ENCODE measurements at places on chromosomes 1 and 21.

- no peak for DNase-seq
These were observed 22.7 kb downstream of the PKNOX1 start for GRCh38 chr21:42997053-42997452.

DNA sequence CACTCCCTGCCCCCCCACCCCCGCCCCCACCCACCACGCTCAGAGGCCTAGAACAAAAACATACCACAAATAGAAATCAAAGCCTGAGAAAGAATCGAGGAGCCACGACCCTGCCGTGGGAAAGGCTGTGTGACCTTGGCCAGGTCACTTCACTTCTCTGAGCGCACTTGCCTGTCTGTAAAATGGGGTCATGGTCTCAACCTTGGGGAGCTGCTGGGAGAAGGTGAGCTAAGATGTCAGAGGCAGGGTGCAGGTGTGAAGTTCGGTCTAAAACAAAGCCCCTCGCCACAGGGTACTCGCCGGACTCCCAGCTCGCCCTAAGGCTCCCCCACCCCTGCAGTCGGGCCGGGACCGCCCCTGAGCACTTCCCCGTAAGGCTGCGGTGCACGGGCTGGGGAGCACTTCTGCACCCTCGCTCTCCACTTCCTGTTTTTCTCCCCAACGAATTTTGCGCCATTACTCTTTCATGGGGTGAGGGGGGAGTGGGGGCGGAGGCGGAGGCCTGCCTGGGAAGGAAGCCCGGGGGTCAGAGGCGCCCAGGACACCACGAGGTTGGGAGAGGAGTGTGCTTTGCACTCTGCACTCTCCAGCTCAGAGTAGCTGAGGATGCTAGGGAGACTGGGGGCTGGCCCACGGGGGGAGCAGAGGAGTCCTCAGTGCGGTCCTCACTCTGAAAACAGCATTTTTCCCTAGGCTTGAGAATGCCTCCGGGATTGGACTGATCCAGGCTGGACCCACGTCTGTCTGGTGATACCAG lies 21.9 kb upstream of the PIK3CD start:
- DNase-seq: peak; percentile 95

GRCh38 chr1:207813946-207814345 lies 62.1 kb downstream of the CD46 start:
- DNase-seq: no peak

DNA sequence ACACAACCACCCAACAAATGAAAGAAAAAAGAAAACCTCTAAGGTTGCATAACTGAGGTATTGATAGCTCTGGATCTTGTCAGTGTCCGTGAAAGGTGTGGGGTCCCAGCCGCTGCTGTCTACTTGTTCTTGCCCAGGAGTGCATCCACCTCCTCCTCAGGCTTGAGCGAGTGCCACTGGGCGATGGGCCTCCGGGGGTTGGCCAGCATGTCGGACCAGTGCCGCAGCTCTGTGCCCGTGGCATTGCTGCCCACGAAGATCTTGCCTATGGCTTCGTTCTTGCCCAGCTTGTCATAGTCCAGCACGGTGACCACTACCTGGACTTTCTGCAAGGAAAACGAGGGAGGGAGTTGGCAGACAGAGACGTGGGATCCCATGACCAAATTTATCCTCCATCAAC lies 113.6 kb downstream of the SYT2 start:
- no peak for DNase-seq

GRCh38 chr1:173239058-173239457 lies 31.9 kb upstream of the TNFSF4 start:
- DNase-seq: no peak

DNA sequence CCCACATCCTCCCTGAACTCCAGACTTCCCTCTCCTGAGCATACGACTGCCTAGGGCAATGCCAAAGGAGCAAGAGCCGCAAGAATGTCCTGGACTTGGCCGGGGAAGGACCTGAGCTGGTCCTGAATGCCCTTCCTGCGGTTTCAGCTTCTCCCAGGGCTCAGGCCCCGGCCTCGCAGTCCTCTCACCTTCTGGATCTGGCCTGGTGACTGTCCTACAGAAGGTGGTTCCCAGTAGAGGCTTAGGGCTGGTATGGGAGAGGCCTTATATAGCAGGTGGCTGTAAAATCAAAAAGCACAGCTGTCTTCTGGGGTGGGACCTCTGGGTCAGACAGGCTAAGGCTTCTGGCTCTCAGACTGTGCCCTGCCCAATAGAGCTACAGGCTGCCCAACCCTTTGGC lies at the start of gene LYPD8:
LYPD8 (minus strand) TSS at position 243 of the 400 bp plus-strand sequence. CDS start 4,678 bp downstream, outside the sequence.
- no peak for DNase-seq

DNA sequence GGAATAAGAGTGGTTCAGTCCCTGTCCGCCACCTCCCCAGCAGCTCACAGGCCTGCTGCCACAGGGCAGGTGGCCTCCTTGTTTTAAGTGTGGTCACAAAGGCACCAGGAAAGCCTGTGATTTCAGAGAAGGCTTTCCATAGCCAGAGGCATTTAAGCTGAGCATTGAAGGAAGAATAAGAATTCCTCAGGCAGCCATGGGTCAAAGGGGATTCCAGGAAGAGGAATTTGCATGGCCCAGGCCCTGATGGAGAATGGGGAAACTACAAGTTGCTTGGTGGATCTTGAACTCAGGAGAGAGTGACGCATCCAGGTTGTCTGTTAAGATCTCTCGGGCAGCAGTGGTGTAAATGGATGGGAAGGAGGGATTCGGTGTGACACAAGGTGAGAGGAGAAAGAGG lies 66.7 kb downstream of the KLHDC7A start:
- no peak for DNase-seq

DNA sequence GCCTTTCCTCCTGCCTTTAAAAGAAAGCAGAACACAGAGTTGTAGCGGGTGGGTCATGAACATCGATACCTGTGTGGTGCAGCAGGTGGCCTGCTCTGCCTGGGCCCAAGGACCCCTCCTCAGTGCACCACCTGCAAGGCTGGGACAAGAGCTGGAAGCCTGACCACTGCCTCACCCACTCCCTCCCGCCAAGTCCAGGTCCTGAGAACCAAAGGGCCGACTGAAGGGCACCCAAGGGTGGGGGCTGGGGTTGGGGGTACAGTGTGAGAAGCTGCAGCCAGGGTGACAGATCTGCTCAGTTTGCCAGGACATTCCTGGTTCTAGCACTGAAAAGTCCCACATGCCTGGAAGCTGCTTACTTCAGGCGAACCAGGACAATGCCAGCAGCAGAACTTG lies 36.1 kb downstream of the NTPCR start:
- DNase-seq: no peak

DNA sequence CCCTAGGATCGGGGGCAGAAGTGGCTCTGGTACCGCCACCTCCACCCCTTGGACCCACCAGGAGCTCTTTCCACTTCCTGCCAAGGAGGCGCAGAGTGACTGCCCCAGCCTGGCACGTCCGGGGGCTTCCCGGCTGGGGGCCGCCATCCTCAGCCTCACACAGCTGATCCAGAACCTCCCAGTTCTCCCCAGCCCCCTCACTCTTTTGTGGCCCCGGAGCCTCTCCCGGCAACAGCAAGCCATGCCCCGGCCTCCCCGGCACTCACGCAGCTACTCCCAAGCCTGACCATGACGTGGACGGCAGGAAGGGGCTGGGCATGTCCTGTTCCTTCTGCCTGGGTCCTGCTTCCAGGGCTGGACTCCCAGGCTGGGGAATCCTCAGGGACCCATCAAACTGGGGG lies 17.1 kb downstream of the TP73 start:
- no peak for DNase-seq

- DNase-seq: peak; percentile 74
These were observed 68.5 kb downstream of the RGS2 start for GRCh38 chr1:192877283-192877886.

DNA sequence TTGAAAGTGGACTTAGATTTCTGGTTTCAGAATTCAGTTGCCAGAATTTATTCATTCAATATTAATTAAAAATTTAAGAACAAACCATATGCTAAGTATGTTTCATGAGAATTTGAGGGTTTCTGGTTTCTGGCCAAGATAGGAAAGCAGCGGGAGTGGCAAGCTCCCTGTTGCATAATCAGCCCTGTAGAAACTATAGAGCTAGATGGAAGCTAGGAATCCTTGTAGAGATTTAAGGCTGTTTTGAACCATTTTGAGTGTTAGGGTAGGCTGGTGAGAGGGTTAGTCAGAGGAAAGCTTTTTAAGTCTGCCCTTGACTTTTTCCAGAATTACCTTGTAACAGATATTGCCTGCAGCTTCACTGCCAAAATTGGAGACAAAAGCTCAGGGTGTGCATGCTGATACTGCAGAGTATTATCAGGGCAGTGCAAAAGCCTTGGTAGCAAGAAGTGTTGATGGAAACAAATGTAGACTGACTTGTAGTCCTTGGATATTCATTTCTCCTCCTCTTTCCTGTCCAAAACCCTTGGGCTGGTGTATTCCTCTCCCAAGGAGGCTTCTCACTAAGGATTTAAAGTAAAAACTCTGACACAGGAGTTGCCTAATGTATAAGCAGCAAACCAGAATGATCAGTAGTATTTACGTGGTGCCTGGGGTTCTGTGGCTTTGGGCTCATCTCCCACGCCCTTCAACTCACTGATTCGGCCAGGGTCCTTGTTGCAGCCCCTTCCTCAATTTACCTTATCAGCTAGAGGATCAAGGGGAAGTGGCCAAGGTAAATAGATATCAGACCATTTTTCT lies 12.6 kb upstream of the GIPC2 start:
- no peak for DNase-seq

DNA sequence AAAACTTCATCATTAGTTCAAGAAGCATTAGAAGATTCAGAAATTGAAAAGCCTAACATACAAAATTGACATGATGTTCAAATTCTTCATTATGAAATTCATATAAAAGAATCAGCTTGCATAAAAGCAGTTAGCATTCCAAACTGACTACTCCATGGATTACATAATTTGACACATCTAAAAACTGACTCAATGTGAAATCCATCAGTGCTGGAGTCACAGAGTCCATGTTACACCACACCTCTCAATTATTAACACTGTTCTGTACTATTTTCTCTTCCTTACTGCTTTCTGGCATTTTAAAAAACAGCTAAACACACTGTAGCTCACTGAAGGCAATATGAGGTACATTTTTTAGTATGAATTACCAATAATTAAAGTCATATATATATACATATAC lies 28.0 kb downstream of the ARHGAP29 start:
- no peak for DNase-seq

DNA sequence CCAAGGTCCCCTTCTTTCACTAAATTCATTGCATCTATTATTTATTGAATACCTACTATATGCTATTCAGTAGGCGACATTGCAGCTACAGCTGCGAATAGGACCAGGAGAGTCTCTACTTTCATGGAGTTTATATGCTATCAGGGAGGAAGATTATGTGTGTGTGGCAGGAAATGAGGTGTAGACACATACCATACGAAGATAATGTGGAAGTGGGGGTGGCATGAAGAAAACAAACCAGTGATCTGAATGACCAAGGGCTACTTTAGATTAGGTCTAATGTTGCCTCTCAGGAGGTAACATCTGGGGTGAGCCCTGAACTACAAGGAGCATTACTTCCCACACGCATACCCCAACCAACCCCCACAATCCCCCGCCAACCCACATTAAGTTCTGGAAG lies 1.0 kb upstream of the PPIH start:
- DNase-seq: no peak

DNA sequence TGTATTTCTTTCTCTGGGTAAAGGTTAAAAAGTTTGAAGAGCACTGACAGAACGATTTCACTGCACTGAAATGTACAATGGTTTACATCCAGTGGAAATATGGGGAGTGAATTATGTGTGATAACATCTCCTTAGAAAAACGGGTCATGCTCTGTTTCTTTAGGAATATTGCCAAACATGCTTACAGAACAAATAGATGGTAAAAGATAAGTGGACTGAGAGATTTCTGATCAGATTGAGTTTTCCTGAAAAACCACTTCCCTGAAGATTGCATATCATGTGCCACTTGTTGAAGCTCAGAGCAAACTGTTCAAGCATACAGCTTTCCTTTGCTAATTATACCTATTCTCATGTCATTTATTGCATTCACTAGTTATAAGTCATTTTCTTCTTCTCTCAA lies 29.9 kb upstream of the DISP1 start:
- no peak for DNase-seq

DNA sequence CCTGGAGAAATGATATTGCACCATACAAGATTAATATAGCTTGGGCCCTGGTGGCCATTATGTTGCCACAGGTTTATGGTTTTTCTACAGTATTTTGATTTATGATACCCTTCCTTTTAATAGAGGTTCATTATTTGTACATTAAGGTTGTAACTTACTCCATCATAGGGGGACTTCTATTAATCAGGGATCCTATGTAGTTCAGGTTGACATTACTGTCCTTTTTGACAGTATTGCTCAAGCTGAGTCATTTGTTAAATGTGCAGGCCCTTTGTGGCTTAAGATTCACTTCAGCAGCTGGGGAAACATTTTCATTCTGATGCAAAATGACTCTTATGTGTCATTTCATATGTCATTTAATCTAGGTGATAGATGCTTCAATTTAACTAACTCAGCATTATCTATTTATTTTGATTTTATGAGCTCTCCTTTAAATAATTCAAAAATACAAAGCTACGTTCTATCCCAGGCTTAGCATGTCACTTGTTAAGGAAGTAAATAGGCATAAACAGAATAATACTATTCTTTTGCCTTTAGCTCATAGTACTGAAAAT lies 686.9 kb upstream of the NCAM2 start:
- no peak for DNase-seq

DNA sequence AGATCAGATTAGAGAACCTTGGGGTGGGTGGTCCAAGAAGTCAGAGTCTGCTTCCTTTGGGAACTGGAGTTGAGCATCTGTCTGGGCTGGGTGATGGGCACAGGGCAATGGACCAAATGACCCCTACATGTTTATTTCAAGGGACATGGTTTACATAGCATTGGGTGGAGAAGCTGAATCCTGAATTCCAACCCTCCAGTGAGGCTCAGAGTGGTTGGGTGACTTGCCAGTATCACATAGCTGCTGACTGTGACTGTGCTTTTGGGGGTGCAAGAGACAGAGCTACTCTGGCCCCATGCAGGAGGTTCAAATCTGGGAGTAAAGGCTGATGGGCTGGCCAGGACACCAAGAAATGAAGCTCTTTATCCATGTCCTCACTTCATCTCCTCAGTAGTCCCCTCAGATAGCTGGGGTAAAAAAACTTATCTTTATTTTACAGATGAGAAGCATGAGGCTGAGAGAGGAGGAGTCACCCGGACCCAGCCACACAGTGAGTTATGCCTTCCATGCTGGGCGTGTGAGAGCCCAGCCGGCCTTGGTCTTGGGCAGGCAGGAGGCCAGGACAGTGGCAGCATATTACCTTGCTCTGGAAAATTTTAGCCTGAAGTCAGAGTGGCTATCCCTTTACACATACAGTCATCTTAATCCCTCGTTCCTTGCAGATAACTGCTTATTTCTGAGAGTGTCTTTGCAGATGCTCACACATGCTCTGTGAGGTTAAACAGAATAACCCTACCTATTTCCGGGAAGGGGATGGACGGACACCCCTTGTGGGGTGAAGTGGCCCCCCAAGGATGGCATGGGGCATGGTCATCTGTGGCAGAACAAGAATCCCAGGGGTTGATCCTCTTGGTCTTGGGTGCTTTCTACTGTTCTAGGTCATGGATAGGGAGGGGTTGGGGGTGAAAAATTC lies 2.8 kb upstream of the SERINC2 start:
- DNase-seq: no peak

GRCh38 chr1:167371030-167371429 lies 147.3 kb downstream of the CD247 start:
- DNase-seq: no peak

GRCh38 chr1:234219711-234220110 lies 153.5 kb upstream of the COA6 start:
- DNase-seq: no peak

Measured in T-helper 2 cell (primary cell).